NCI-H2029 treated with DMSO at 0.1 percent for 48 hours (cell line): ENCODE measurements at places on chromosomes 5 and 9.
A peak's percentile ranks its signal among the peaks of the same experiment; 100 is the strongest.

DNA sequence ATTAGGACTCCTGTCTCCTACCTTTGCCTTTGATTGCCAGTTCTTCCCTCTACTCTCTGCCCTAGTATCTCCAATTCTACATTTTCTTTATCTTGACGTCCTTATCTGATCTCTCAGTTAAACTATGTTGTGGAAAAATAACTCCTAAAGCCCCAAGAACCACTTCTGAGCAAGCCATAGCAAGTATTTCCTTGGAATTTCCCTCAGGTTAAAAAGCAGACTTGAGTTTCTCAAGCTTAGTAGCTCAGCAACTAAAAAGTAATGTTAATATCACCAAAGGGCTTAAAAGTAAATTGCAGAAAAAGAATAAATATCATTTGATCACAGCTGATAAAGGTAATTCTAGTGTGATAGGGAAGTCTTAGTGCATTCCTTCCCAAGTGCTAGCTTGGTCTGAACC is 13.2 kb upstream of the HSPB3 start:
- DNase-seq: no peak

DNA sequence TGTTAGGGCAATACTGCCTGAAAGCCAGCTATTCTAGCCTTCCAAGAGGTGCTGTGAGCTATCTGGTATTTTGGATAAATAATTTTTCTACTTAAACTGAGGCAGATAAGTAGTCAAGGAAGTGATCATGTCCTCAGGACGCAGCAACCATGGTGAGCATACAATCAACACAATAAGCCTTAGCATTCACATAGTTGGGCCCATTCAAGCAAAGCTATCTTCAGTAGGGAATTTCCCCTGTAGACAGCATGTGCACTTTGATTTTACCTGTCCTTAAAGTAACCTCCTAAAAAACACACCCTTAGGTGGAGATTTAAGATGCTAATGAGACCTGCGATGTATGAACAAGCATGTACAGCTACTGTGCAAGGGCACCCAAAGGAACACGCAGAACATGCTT is 76.2 kb upstream of the HCN1 start:
- DNase-seq: no peak

- DNase-seq: no peak
Observed at GRCh38 chr5:141330299-141331080, at the start of gene PCDHGA1. Gene PCDHGA1 (plus strand): TSS chr5:141330514.

DNA sequence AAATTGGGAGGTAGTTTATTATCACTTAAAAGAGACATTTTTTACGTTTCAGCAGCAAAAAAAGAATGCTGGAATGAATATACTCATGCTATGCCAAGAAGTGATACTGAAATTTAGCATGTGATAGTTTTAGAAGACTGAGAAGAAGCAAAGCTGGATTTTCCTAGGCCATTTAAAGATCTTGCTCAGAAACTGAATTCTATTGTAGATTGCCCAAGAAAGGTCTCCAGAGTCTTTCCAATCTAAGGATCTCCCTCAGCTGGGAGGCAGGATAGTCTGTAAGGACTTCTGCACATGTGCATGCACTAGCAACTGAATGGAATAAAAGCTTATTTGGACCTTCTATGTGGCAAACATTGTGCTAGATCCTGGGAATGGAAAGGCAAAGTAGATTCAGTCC is 334.5 kb downstream of the DTWD2 start:
- DNase-seq: no peak

GRCh38 chr9:19049917-19050636 is 850 bp downstream of the RRAGA start:
- no peak for DNase-seq

DNA sequence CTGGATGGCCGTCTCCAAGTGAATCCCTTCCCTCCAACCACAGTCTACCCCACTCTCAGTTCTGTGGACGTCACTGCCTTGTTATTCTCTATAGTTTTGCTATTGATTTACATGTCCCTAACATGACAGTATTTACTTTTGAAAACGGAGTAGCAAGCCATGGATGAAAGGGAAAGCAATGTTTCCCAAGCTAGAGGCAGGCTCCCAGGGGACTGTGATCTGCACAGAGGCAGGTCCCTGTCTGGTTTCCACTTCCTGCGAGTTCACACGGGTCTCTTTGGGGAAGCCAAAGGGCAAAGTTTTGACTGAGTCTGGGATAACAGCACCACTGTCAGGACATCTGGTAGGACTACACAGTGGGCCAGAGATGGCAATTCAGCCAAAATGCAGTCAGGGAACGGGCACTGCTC is 12.7 kb downstream of the C9orf153 start:
- DNase-seq: no peak

GRCh38 chr5:2030131-2030530 is 147.4 kb upstream of the IRX4 start:
- DNase-seq: no peak

- peak; percentile 59 for DNase-seq
Observed at GRCh38 chr9:120877276-120878034, 467 bp upstream of the PHF19 start.

- peak; percentile 89 for DNase-seq
Observed at GRCh38 chr9:124182741-124183140, 75.0 kb upstream of the NEK6 start.
